ENCODE measurements at places on chromosomes 3 and 15.

DNA sequence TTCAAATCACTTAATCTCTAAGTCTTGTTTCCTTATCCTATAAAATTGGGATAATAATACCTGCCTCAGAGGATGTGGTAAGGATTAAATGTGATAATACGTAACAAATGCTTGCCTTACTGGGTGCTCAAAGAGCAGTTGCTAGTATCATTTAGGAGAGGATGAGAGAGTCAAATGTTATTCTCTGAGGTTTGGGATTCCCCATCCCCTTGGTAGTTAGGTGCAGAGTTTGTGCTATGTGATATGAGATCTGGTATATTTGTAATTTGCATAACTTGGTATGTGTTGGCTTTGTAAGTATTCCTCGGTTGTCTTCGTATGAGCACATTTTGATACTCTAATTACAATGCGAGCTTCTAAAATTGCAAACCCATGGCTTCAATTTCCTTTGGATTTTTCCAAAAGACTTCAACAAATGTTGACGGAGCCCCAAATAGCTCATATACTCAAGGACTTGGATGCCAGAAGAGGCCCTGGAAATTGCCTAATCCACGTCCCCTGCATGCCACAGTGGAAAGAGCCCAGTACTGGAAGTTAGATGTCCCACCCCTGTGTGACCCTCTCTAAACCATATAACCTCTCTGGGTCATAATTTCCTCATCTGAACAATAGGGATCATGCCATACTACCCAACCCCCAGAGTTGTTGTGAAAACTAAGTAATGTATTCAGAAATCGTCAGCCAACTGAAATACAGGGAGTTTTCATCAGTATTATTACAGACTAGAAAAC lies 85.0 kb downstream of the FBN1 start:
- DNase-seq, result no peak

GRCh38 chr3:186096290-186096689 lies 12.6 kb downstream of the ETV5 start:
- DNase-seq, result no peak

- DNase-seq, result no peak
Observed at GRCh38 chr15:31480356-31481025, 153.9 kb downstream of the KLF13 start.

GRCh38 chr3:145681181-145681580 lies 479.8 kb downstream of the PLOD2 start:
- DNase-seq, result no peak

- DNase-seq, result no peak
Observed at GRCh38 chr3:12591997-12592715, 35.3 kb downstream of the MKRN2 start.

DNA sequence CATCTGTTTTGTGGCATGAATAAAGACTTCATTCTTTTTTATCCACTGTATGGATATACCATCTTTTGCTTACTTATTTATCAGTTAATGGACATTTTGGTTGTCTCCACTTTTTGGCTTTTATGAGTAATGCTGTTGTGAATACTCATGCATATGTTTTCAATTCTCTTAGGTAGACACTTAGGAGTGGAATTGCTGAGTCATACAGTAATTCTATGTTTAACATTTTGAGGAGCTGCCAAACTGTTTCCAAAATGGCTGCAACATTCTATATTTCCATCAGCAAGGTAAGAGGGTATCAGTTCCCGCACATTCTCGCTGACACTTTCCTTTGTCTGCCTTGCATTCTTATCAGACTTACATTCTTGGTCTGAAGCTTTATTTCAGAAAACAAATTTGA lies 191.1 kb downstream of the WNT5A start:
- DNase-seq, result no peak

DNA sequence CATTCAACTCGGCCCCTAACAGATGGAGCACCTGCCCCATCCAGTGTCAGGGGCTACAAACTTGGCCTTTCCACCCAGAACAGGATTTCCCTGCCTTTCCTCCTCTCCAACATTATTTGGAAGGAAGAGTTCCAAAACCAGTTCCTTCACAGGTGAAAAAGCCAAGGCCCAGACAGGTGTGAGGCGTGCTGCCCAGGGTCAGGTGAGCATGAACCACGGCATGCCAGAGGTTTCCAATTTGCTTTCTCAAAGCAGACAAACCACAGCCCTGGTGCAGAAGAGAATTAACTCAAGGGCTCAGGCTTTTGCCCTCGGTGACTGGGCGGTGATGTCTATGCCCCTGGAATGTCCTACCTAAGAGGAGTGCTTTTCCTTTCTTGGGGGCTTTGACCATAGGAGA lies 43.2 kb downstream of the LDHAL6B start:
- DNase-seq, result no peak

DNA sequence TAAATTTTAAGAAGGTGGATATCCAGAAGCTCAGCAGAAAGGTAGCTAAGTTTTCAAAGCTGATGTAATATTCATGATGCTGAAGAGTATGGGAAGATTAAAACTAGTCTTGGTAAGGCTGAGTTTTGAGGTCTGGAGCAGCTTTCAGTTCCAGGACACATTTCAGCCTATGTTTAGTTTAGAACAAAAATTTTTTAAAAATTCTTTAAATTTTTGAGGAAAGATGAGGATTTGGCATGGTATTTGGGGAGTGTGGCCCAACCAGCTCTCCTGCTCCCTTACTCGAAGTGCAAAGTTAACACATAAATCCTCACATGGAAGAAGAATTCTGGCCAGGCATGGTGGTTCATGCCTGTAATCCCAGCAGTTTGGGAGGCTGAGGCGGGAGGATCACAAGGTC lies 1039.1 kb downstream of the NAALADL2 start:
- DNase-seq, result no peak

DNA sequence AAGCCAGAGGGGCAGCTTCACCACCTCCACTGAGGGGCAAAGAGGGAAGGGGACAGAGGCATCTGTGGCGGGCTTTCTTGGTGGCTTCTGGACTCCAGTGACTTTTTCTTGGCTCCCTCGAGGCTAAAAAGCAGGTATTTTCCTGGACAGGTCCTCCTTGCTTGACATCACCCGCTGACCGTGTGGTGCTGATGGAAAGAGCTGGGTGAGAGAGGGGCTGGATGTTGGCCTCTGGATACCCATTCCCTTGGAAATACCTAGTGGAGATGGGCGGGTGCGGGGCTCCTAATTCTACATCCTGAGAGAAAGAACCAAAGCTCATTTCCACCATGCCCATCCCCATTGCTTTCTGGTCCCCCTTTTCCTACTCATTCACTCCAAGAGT lies 47.1 kb upstream of the TSEN2 start:
- DNase-seq, result no peak

DNA sequence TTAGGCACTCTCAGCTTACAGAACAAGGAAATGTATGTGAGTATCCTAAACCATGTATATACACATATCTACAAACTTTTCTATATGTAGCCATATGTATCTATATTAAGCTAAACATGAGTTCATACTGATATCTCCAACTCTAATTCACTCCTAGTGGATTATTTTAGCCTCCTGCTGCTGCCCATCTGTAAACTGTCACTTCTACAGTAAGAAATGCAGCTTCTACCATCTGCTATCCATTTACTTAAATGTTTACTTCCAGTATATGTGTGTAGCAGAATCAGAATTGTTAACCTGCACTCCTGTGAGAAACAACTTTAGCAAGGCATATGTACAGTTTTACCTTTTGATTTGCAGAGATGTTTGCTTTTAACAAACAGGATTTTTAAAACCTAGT lies 478.5 kb upstream of the CBLB start:
- no peak for DNase-seq

Data from globus pallidus (tissue), 1 donor.